ENCODE measurements at places on chromosomes 1 and 21. TPM values are rescaled to one million over a fixed set of nuclear protein-coding genes. Genes with fewer than 3 reads are reported as not detected.

- peaks cover 41% of the 10 kb centered on the region for H3K27me3 ChIP-seq
- H3K27ac ChIP-seq: no peak overlapping the region
- no peak for ATAC-seq
- H3K36me3 ChIP-seq: no peaks in the 10 kb centered on the region
- H3K4me3 ChIP-seq: no peak overlapping the region
Measured at GRCh38 chr1:24987875-24988557, 57.9 kb upstream of the RUNX3 start.

DNA sequence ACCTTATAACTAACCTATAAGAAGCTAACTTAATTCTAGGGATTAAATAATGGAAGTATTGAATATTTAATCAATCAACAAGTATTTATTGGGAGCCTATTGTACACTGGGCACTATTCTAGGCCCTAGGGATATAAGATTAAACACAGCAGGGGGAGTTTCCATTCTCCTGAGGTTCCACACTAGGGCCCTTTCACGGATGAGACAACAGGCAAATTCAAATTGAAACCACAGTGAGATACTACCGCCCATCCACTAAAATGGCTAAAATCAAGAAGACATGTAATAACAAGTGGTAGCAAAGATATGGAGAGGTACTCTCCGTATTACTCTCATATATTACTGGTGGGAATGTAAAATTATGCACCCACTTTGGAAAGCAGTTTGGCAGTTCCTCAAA lies 674.4 kb downstream of the KIF26B start:
- H3K4me1 ChIP-seq: no peaks in the 10 kb centered on the region
- no peaks in the 10 kb centered on the region for H3K36me3 ChIP-seq
- H3K27ac ChIP-seq: no peak overlapping the region
- no peak overlapping the region for H3K4me3 ChIP-seq
- ATAC-seq: no peak

The FAM177B gene
- 0.73 TPM for total RNA-seq

The ERICH3 gene
- total RNA-seq: not detected

The MTARC1 gene
- total RNA-seq: 8.1 TPM

- no peak overlapping the region for H3K4me3 ChIP-seq
- peaks cover 11% of the 10 kb centered on the region for H3K4me1 ChIP-seq
- peaks cover 3% of the 10 kb centered on the region for H3K27me3 ChIP-seq
- ATAC-seq: no peak
- H3K27ac ChIP-seq: no peak overlapping the region
Measured at GRCh38 chr1:64242895-64243756, 39.7 kb downstream of the UBE2U start.

GRCh38 chr1:226003502-226004170 lies 4.5 kb upstream of the SDE2 start:
- H3K4me1 ChIP-seq: no peaks in the 10 kb centered on the region
- H3K36me3 ChIP-seq: no peaks in the 10 kb centered on the region

- H3K27me3 ChIP-seq: no peaks in the 10 kb centered on the region
- H3K36me3 ChIP-seq: no peaks in the 10 kb centered on the region
- no peak overlapping the region for H3K27ac ChIP-seq
- H3K4me3 ChIP-seq: no peak overlapping the region
- no peak for ATAC-seq
Measured at GRCh38 chr1:85295006-85295431, 18.6 kb upstream of the BCL10 start.

The WASF2 gene
- total RNA-seq: 80.0 TPM

DNA sequence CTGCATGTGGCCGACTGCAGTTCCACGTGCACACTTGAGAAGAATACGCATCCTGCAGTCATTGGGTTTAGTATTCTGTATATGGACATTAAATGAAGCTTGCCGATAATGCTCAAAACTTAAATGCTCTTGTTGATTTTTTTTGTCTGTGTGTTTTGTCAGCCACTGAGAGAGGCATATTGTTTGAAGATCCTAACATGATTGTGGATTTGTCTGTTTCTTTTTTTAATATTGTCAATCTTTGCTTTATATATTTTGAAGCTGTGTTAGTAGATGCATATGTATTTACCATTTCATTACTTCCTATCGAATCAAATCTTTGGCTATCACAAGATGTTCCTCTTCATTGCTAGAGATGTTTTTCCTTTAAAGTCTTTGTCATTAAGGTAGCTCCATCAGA lies 73.2 kb downstream of the FHAD1 start:
- H3K36me3 ChIP-seq: no peaks in the 10 kb centered on the region
- peaks cover 6% of the 10 kb centered on the region for H3K27me3 ChIP-seq
- H3K4me1 ChIP-seq: peaks cover 20% of the 10 kb centered on the region
- ATAC-seq: no peak
- no peak overlapping the region for H3K27ac ChIP-seq
- H3K4me3 ChIP-seq: no peak overlapping the region

The VANGL2 gene
- total RNA-seq: 8.5 TPM

DNA sequence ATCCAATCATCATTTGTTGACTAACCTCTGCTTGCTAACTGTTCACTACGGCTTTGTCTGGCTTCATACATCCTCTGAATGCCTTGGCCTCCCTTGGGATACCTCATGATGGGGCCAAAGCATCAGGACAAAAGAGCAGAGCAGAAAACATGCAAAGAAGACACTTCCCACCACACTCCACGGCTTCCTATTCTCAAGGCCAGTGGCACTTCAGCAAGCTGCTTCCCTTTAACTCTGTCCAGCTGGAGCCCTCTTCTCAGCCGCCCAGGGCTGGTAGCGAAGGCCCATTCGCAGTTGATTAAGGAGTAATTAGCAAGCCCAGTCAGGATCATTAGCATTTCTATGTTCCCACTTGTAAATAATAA lies 224.3 kb upstream of the FGGY start:
- no peaks in the 10 kb centered on the region for H3K36me3 ChIP-seq
- H3K27me3 ChIP-seq: no peaks in the 10 kb centered on the region
- no peaks in the 10 kb centered on the region for H3K4me1 ChIP-seq
- H3K27ac ChIP-seq: no peak overlapping the region
- no peak overlapping the region for H3K4me3 ChIP-seq

The SPRR1B gene
- total RNA-seq: not detected

- no peak overlapping the region for H3K27ac ChIP-seq
- H3K4me1 ChIP-seq: no peaks in the 10 kb centered on the region
- H3K36me3 ChIP-seq: no peaks in the 10 kb centered on the region
Measured at GRCh38 chr1:199866210-199866617, 161.3 kb upstream of the NR5A2 start.

DNA sequence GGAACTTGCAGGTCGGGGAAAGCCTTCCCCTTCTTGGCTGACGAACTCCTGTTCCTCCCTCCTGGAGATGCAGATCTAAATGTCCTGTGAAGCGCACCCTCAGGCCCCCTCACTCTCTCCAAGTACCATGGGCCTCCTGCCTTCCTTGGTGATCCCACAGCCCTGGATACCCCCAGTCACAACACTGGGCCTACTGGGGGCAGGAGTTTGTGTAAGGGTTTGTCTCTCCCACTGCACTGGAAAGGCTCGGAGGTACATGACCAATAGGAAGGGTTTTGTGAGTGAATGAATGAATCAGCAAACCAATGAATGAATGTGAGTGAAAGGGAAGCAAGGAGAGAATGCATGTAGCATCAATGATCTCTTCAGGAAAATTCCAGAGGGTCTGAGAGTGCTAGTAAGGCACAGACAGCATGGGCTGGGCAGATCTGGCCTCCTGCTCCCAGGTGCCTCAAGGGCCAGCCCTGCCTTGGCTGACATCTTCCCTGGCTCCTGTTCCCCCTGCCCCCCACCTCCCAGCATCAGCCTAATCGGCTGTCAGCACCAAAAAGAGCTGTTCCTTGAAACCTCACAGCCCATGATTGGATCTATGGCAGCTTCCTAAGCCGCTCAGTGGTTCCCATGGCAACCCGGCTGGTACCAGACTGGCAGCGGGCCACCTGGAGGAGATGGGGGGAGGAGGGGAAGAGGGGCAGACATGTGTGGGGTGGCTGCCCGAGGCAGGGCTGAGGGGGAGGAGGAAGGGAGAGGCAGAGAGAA lies 95.8 kb downstream of the VWA5B1 start:
- no peaks in the 10 kb centered on the region for H3K4me1 ChIP-seq
- H3K27me3 ChIP-seq: peaks cover 95% of the 10 kb centered on the region
- no peaks in the 10 kb centered on the region for H3K36me3 ChIP-seq
- H3K27ac ChIP-seq: no peak overlapping the region
- H3K4me3 ChIP-seq: no peak overlapping the region

- no peak overlapping the region for H3K27ac ChIP-seq
- peaks cover 22% of the 10 kb centered on the region for H3K4me1 ChIP-seq
- H3K27me3 ChIP-seq: no peaks in the 10 kb centered on the region
- no peak overlapping the region for H3K4me3 ChIP-seq
- ATAC-seq: no peak
Measured at GRCh38 chr1:214459895-214460294, 91.5 kb downstream of the PTPN14 start.

DNA sequence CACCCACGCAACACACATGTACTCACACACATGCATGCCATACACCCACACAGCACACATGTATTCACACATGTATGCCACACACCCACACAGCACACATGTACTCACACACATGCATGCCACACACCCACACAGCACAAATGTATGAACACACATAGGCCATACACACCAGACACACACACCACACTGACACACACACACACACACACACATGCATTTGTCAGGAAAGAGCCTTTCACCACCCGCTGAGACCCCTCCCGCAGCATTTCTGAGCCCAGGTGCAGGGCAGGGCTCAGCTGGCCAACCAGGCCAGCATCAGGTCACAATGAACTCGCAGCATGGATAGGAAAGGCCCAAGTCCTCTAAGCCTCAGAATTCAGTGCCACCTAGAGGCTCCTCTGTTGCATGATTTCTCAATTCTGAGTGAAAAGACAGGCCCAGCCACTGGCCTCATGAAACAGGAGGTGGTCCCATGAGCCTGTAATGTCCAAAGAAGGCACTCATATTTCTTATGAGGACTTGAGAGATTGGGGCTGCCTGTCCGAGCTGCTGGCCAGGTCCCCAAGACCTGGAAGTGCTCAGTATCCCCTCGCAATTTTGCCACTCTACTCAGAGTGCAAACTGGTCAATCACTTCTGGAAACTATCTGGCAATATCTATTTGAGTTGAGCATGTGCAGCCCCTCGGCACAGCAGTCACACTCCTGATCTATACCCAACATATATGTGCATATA lies 57.3 kb downstream of the PSMG1 start:
- H3K27ac ChIP-seq: peak overlapping the region; percentile 12
- no peaks in the 10 kb centered on the region for H3K27me3 ChIP-seq
- H3K4me1 ChIP-seq: peaks cover 18% of the 10 kb centered on the region
- no peak overlapping the region for H3K4me3 ChIP-seq
- ATAC-seq: peak; percentile 89
- H3K36me3 ChIP-seq: no peaks in the 10 kb centered on the region

DNA sequence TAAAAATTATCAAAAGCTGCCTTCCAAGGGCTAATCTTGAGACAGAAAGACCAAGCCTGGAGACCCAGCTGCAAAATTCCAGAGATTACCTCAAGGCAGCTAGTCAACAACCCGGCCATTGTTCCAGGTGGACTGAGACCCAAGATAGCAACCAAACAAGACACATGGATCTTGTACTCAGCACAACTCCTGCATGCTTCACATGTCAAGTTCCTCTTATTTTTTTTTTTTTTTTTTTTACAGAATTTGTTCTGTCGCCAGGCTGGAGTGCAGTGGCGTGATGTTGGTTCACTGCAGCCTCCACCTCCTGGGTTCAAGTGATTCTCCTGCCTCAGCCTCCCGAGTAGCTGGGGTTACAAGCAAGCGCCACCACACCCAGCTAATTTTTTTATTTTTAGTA lies 40.1 kb downstream of the CD2 start:
- H3K27me3 ChIP-seq: peaks cover 30% of the 10 kb centered on the region
- no peak overlapping the region for H3K27ac ChIP-seq
- no peaks in the 10 kb centered on the region for H3K36me3 ChIP-seq
- H3K4me1 ChIP-seq: no peaks in the 10 kb centered on the region

DNA sequence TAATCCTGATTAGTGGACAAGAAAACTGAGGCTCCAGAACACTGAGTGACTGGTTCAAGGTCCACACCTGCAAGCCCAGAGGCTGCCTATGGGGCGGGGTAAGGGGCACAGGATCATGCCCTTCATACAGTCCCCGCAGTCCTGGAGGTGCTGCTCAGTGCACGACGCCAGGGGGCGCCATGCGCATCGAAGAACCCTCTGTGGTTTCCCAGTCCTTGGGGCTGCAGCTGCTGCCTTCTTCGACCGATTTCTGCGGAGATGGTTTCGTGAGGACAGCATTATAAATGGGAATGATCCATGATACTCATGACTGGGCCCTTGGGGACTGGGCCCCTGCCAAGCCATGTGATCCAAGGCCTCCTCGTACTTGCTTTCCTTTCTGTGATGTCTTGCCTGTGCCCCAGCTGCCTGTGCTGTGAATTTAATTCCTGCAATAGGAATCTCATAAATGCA lies 37.1 kb upstream of the ARHGEF10L start:
- H3K4me3 ChIP-seq: no peak overlapping the region
- peaks cover 7% of the 10 kb centered on the region for H3K4me1 ChIP-seq
- H3K27me3 ChIP-seq: no peaks in the 10 kb centered on the region
- H3K27ac ChIP-seq: peak overlapping the region; percentile 69

The HMGN1 gene
- 69.0 TPM for total RNA-seq

- H3K4me1 ChIP-seq: no peaks in the 10 kb centered on the region
- no peak overlapping the region for H3K4me3 ChIP-seq
- H3K27ac ChIP-seq: no peak overlapping the region
- no peaks in the 10 kb centered on the region for H3K36me3 ChIP-seq
- no peaks in the 10 kb centered on the region for H3K27me3 ChIP-seq
Measured at GRCh38 chr21:31185663-31186062, 147.4 kb upstream of the KRTAP19-8 start.

GRCh38 chr21:25489673-25490072 lies 117.6 kb downstream of the MRPL39 start:
- no peak overlapping the region for H3K4me3 ChIP-seq
- H3K27ac ChIP-seq: no peak overlapping the region
- no peaks in the 10 kb centered on the region for H3K4me1 ChIP-seq
- no peaks in the 10 kb centered on the region for H3K27me3 ChIP-seq
- no peaks in the 10 kb centered on the region for H3K36me3 ChIP-seq

DNA sequence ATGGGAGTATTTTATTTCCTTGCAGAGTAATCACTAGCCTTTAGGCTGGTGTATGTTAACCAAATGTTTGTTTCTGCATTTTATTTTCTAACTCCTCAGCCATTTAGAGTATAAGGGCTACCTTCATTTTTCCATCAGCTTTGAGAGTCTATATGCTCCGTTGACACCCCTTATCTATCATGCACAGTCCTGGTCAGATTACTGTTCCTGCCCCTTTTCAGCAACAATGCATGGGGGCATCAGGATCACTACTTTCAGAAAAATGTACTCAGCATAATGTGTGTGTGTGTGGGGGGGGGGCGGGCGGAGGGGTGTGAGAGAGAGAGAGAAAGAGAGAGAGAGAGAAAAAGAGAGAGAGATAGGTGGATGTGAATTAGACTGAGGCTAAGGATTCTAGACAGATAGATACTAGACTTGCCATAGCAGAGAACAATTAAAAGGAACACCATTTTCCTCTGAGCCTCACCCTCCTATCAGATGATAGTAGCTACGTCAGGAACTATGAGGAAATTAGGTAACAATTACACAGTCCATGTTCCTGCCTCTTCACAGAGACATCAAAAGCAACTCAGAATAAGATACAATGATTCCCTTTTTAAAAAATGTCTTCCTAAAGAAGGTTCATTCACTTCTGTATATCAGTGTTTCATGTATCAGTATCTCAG lies 40.8 kb downstream of the FCER1A start:
- no peak for ATAC-seq
- H3K27ac ChIP-seq: no peak overlapping the region
- H3K27me3 ChIP-seq: no peaks in the 10 kb centered on the region
- H3K4me3 ChIP-seq: no peak overlapping the region

GRCh38 chr1:147545133-147545532 lies 3.8 kb downstream of the BCL9 start:
- H3K27me3 ChIP-seq: no peaks in the 10 kb centered on the region
- no peak overlapping the region for H3K27ac ChIP-seq
- peaks cover 4% of the 10 kb centered on the region for H3K4me1 ChIP-seq
- H3K4me3 ChIP-seq: no peak overlapping the region
- ATAC-seq: no peak

The SMIM1 gene
- total RNA-seq: not detected

Data from gastroesophageal sphincter (tissue), 4 donors.